ENCODE measurements at places on chromosomes 12 and 14.

GRCh38 chr12:12941450-12942350, 10.3 kb downstream of the GPRC5D start:
- DNase-seq: no peak

DNA sequence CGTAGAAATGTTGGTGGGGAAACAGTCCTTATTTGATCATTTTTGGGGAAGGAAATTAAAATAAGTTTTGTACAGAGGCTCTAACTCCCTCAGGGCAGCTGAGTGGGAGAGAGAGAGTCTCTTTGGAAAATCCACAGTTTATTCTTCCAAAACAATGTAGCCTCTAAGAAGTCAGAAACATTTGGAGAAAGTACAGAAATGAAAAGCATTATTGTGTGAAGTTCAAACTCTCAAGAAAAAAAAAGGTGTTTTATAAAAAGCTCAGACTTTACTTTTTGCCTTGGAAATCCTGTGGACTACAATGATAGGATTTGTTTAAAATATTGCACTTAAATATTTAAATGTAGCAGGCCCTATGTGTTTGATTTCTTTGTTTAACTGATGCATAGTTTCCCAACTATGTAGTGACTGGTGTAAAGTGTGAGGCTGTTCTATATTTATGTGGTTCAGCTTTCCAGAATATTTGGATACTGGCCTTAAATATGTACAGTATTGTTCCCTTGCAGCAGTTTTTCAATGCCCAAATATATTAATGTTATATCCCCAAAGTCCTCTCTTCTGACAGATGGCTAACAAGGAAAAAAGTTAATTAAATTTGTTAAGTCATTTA, 82.0 kb upstream of the OTOGL start:
- no peak for DNase-seq

GRCh38 chr14:75995372-75996041, 9.9 kb downstream of the IFT43 start:
- DNase-seq: no peak

DNA sequence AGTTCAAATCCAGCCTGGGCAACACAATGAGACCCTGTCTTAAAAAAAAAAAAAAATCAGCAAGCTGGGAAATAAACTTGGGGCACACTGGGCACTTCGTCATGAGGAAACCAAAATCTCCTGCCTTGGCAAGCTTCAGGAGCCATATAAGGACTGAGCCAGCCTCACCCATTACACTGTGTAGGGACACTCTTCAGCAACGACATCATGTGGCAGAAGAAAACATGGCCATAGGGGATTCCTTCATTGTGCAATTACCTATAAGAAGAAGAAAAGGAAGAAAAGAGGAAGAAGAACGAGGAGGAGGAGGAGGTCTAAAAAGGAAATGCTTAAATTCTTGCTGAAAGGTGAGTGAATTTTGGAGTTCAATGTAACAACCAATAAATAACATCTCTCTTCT, 26.1 kb upstream of the IFNG start:
- no peak for DNase-seq

- no peak for DNase-seq
Measured at GRCh38 chr12:18436170-18436569, 174.9 kb downstream of the PIK3C2G start.

DNA sequence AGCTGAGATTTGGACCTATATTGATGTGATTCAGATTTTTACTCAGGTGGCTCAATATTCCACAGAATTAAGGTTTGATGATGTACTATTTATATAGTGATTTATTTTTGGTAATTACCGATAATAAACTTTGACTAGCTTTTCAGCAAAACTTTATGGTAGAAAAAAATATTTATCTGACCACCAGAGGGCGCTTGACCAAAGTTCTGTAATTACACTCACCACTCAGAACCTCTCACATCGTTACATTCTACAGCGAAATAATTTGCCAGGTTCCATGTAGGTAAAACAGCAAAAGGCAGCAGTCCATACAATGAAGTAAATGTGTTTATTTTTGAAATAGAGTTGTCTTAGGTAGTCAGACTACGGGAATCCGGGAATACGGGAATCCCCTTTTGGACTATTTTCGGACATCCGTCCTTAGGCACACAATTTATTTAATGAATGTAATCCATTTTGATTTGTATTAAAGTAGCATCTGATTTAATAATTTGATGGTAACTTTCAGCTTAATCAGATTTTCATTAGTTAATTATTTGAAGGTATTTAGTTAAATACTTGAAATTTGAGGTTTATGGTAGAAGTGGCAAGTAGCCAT, 143.0 kb upstream of the DDHD1 start:
- peak; percentile 52 for DNase-seq

DNA sequence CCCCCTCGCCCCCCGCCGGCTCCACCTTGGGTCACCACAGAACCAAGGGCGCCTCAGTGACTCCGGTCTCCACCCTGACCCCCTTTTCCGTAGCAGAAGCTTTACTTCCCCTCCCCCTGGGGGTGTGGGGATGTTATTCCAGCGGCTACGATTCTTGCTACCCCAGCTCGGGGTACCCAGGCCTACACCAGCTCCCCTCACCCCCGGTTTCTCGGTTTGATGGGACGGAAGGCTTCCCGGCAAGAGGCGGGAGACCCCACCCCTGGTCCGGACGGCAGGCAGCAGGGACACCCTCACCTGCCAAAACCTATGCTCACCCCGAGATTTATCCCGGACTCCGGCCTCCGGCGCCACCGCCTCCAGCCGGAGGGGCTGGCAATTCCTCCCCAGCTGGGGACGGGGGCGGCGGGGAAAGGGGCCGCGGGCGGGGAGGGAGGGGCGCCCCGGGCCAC, 619 bp downstream of the RAB15 start:
- DNase-seq: no peak

GRCh38 chr12:19894803-19895202, 455.5 kb downstream of the AEBP2 start:
- DNase-seq: no peak

- no peak for DNase-seq
Measured at GRCh38 chr12:96698521-96698920, 208.5 kb upstream of the NEDD1 start.

DNA sequence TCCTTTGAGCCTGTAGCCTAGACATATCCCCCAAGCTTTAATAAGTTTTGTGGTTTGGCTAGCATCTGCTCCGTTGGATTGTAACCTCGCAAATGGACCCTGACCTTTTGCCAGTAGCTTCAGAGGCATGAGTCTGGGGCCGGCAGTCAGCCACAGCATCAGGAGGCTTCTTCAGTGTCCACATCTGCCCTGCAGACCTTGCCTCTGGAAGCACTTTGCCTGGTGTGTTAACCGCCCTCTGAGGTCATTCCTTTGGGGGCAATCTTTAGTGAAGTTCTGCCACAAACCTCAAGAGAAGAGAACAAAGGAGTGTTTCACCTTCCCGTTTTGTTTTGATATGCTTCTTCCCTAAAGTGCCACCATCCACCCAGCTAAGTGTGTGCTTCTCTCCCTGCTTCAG, 71.4 kb downstream of the GNS start:
- no peak for DNase-seq

GRCh38 chr12:46942579-46942978, 116.8 kb upstream of the SLC38A4 start:
- no peak for DNase-seq

DNA sequence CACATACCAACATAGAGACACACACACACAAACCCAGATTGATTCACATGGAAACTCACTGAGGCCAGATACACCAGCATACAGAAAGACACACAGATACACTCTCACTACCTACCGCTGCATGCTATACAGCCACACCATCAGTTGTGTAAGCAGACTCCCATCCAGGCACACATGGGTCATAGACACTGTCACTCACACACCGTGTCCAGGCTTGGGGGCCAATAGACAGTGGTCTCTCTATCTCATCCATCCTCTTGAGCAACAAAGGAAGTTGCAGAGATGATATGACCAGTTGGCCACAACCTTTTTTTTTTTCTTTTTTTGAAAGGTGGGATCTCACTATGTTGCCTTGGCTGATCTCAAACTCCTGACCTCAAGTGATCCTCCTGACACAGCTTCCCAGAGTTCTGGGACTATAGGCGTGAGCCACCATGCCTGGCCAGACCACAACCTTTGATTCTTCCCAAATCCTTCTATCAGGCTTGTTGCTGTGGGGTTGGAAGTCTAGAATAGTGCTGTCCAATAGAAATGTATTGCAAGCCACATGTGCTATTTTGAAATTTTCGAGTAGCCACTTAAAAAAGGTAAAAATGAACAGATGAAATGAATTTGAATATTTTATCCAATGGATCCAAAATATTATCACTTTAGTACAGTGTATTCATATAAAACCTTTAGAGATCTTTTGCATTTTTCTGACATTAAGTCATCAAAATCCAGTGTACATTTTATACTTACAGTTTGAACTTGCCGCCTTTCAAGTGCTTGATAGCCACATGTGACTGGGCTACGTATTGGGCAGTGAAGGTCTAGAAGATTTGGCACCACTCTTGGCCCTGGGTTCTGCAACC, 7.4 kb downstream of the LRP1-AS start:
- no peak for DNase-seq

DNA sequence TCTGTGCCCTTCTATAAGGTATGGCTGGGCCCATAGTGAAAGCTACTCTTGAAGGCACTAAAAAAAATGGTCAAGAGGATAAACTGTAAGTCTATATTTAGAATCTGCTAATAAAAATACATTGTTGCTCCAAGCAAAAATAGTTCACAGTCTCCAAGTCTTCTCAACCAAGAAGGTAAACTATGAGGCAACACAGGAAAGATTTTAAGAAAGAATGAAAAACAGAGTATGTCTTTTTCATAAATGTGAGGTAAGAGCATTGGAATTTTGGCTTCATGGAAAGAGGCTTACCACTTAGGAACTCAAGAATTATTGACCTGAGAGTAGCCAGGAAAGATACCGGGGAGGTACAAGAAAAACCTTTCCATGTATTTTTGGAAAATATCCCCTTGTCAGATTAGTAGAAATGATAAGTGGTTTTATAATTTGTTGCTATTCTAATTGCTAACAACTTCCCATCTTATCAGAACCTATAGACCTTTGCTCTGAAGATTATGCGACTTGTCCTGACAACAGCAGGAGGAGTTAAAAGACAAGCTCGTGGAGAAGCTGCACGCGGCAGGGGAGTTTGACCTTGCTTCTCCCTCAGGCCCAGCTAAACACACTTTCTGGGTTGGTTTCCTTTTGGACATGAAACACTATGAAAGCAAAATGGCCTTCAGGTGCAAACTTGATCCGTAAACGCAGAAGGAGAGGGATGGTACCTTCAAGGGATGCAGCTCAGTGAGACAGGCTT, 238.1 kb downstream of the FOXN3 start:
- DNase-seq: no peak

DNA sequence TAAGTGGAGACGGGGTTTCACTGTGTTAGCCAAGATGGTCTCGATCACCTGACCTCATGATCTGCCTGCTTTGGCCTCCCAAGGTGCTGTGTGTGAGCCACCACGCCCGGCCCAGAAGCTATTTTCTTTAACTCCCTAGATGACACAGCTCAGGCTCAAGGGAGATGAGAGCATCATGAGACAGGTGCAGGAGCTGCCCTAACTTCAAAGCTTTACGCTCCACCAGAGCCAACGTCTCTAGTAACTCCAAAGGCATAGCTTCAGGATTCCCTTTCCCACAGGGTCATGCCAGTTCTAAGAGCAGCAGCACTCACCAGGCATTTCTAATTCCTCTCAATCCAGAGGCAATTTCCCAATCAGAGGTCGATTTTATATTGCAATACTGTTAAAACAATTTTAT, 21.0 kb downstream of the NDUFA12 start:
- DNase-seq: no peak

- no peak for DNase-seq
Measured at GRCh38 chr12:23066095-23066494, 441.1 kb downstream of the ETNK1 start.

DNA sequence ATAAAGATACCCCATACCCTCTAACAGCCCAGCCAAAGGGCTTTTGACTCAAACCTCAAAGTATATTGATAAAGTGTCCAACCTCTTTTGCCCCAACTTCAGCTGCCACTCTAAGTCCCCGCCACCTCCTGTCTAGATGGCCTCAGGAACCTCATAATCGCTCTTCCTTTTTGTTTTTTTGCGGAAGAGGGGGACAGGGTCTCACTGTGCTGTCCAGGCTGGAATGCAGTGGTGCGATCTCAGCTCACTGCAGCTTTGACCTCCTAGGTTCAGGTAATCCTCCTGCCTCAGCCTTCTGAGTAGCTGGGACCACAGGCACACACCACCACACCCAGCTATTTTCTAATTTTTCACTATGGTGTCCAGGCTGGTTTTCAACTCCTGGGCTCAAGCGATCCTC, 60.3 kb downstream of the STX2 start:
- no peak for DNase-seq

DNA sequence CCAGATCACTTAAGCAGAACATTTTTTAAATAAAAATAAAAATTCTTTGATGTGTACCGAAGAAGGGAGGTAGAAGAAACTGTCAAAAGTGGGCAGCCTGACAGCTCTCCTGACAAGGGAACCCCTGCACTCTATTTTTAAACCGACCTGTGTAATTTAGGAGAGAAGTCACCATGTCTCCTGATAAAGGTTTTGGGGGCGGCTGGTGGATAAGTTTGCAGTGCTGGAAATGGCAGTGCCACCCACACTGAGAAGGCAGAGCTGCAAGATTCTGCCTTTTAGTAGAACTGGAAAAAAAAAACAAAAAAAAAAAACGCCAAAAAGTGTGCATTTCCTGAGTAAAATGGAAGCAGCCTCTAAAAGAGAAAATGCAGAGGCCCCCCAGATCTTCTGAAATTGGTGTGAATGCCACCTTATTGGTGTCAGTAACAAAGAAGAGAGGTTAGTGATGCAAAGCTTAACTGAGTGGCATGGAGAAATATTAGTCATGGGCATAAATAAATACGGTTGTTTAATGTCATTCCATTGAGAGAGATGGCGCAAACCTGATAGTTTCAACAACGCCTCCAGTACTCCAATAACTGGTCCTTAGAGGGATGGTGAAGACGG, 24.7 kb downstream of the DUSP6 start:
- no peak for DNase-seq

- no peak for DNase-seq
Measured at GRCh38 chr12:18899678-18900317, 161.9 kb downstream of the CAPZA3 start.

- DNase-seq: no peak
Measured at GRCh38 chr12:166425-167075, 47.4 kb downstream of the SLC6A12 start.

GRCh38 chr14:104100171-104101085, 14.9 kb downstream of the ASPG start:
- no peak for DNase-seq

DNA sequence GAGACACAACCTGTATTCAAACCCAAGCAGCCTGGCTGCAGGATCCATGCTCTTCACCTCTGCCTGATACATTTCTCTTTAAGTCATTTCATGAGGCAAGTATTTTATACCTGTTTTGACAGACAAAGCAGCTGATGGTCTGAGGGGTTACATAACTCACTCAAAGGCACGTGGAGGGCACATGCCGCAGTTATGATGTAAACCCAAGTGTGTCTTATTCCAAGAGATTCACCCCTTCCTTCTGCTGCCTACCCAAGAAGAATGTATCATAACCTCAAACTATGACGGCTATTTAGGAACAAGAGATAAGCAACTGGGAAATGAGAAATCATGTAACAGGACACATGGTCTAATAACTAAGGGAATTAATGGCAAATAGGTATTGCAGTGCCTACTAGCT, 329.8 kb upstream of the TMPO start:
- DNase-seq: no peak

- peak; percentile 15 for DNase-seq
Measured at GRCh38 chr12:3491938-3492792, 1.2 kb downstream of the PRMT8 start.

- DNase-seq: no peak
Measured at GRCh38 chr14:105249182-105250007, 1.1 kb downstream of the BTBD6 start.

- DNase-seq: no peak
Measured at GRCh38 chr14:29687866-29688265, 239.8 kb downstream of the PRKD1 start.

GRCh38 chr12:33514893-33515292, 75.3 kb upstream of the SYT10 start:
- DNase-seq: no peak

Measured in CD4-positive, alpha-beta T cell treated with Interleukin-12 subunit alpha and Interleukin-12 subunit beta, for 1 hour (primary cell).